CD4-positive, alpha-beta T cell treated with Interleukin-15 for 4 hours (primary cell): ENCODE measurements at places on chromosomes 4 and X.

- DNase-seq: no peak
Observed at GRCh38 chr4:48841045-48841827, 10.3 kb downstream of the OCIAD1 start.

GRCh38 chr4:186887291-186887700 is 163.6 kb upstream of the FAT1 start:
- DNase-seq: no peak

- DNase-seq: no peak
Observed at GRCh38 chrX:18725310-18725943, 18.0 kb downstream of the PPEF1 start.

- no peak for DNase-seq
Observed at GRCh38 chrX:39167791-39168190, 366.5 kb downstream of the MID1IP1 start.
